ENCODE measurements at places on chromosomes 2 and 18.

DNA sequence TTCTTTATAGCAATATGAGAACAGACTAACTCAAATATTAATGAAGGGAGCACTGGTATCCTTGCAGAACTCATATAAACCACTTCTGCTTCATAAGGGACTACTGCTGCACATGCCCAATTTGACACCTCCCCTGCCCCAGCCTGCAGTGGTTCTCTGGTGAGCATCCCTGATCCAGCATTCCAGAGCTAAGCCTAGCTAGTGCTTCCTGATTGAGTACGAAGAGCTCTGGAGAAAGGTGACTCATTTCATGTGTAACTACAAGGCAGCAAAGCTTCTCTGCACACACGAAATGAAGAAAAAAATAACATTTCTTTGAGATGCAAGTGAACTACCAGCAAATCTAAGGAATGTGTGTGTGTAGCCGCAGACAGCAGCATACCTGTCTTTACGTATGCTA is 22.8 kb upstream of the ADNP2 start:
- no peak for DNase-seq

DNA sequence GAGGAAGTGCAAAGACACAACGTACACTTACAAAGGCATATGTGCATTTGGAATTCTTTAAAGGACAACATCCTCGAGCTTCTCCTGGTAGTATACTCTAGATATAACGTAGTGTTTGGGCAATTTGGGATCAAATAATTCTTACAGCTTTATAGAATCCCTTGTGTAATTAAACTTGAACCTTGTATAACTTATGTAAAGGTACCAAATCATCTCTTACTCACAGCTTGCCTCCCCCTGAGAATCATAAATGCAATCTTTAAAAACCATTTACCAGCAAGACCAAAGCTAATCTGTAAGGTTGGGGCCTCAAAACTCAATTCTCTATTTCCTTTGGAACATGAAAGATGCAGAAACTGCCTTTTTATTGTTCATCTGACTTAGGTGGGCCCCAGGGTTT is 12.2 kb upstream of the TNP1 start:
- DNase-seq = no peak

- DNase-seq = no peak
Observed at GRCh38 chr2:237180187-237180586, 94.5 kb downstream of the COPS8 start.

DNA sequence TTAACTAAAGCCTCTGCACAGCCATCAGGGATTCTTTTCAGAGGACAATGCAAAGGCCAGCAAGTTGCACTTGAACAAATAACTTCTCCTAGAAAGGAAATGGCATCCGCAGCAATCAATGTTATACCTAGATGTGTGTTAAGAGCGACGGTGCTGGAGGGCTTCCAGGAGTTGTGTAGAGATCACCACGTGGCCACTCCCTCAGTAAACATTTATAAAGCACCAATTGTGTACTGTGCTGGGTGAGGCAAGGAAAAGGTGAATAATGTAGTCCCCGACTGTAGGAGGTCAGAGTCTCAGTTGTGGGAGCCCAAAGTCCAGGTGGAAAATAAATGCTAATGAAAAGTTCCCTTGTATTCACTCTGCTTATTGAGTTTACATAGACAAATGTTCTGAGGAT is 135.0 kb downstream of the ALK start:
- no peak for DNase-seq

DNA sequence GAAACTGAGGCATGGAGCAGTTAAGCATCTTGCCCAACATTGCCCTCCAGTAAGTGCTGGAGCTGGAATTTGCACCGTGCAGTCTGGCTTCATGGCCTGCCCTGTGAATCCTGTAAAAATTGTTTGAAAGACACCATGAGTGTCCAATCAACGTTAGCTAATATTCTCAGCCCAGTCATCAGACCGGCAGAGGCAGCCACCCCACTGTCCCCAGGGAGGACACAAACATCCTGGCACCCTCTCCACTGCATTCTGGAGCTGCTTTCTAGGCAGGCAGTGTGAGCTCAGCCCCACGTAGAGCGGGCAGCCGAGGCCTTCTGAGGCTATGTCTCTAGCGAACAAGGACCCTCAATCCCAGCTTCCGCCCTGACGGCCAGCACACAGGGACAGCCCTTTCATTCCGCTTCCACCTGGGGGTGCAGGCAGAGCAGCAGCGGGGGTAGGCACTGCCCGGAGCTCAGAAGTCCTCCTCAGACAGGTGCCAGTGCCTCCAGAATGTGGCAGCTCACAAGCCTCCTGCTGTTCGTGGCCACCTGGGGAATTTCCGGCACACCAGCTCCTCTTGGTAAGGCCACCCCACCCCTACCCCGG is 1.3 kb downstream of the PROC start:
- no peak for DNase-seq

GRCh38 chr2:29224693-29225551 is 109.7 kb downstream of the CLIP4 start:
- no peak for DNase-seq

GRCh38 chr18:64674694-64675093 is 525.8 kb upstream of the LINC00305 start:
- DNase-seq = no peak

DNA sequence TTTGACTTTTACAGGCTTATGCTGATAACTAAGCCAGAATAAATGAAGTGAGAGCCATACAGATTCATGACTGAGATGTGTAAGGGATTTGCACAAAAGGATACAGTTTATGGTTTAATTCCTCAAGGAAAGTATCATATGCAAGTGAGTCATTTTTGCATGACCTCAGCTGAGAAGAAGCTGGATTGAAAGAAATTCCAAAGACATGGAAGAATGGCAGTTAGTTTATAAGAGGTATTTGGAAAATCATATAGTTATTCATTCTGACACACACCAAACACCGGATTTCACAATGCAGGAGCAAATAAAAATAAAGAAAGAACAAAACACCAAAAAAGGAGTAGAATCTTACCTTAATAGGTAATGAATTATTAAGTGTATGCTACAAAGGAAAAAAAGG is 83.2 kb upstream of the RND3 start:
- DNase-seq = no peak

DNA sequence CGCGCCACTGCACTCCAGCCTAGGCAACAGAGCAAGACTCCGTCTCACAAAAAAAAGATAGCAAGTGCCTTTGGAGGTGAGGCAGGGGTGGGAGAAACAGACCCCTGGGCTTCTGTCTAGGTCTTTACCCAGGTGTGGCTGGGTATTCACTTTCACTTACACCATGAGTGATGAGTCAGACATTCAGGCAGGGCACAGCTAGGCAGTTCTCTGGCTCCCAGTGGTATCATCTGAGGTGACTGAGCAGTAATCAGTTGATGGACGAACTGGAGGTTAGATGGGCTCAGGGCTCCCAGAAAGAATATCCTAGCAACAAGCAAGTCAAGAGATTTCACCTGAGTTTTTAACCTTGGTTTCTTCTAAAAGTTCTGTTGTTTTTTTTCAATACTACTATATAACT is 107.0 kb upstream of the RAB6C start:
- DNase-seq = no peak

DNA sequence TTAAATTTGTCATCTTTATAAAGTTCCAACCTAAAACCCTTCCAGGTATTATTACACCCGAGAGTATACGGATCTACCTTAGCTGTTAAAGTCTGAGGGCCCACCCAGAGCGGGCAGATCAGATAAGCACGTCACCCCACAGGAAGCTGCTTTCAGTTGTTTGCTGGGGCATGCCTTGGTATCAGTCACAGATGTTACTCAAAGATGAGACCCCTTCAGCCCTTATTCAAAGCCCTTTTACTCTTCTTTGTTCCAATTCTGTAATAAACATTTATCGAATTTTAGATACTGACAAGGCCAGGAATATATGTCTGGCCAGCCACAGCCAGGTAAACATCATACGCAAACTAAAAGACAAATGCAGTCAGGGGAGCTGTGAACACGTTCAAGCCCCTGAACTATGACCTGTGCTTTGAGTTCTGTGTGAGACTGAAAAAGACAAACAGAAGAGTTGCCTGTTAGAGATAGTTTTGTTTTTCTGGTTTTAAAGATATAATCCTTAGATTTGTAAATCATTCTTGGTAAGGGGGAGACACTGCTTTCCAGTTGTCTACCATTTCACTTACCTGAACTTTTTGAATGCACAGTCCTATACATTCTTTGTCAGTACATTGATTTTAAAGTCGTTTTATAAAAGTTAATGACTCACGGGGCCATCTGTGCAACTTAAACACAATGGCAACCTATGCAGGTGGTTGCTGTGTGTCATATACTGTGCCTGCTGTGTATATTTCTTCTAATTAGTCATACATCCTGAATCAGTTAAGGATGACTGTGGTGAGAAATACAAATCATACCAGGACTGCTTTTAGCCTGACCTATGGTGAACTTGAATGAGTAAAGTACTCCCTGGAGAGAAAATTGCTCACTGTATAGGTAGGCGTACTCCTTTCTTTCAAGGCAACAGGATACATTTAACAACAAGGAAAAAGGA is 100.5 kb upstream of the ITPRID2 start:
- peak; percentile 14 for DNase-seq

DNA sequence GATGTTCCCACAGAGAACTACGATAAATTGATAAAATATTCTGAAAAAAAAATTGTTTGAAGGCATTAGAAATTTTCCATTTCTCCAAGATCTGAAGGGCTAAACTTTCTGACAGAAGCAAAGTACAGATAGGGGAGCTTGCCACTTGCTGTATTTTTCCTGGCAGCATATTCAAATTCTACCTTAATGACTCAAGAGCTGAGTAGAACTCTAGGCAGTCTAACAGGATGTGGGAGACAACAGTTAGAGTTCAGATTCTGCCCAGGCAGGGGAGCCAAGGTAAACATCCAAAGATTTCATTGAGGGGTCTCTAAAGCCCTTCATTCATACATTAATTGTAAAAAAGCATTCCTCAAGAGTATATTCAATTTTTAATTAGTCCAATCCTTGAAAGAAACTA is 46.0 kb upstream of the RIT2 start:
- DNase-seq = no peak

DNA sequence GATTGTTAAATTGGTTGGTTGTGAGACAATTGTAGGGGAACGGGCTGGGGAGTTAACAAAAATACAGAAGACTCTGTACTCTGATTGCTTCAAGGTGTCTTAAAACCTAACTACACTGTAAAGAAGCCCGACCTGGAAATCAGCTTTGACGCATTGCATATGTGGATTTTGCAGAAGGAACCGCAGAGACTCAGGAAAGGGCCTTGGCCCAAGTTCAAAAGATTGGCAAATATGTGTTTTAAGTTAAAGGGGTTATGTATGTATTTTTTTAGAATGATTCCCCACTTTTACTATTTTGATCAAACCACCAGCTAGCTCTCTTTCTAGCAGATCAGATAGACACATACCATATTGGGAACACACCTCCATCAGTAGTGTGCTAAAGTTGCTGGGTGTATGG is 18.0 kb upstream of the EDAR start:
- no peak for DNase-seq

Data from CD4-positive, alpha-beta T cell treated with Interleukin-2 at 100 ng/mL for 4 hours (primary cell).